ENCODE measurements at places on chromosomes 1 and 21.

- no peak for DNase-seq
Measured at GRCh38 chr1:116386042-116386441, 13.0 kb downstream of the ATP1A1 start.

- DNase-seq = no peak
Measured at GRCh38 chr1:41280202-41281032, 38.3 kb upstream of the SCMH1 start.

DNA sequence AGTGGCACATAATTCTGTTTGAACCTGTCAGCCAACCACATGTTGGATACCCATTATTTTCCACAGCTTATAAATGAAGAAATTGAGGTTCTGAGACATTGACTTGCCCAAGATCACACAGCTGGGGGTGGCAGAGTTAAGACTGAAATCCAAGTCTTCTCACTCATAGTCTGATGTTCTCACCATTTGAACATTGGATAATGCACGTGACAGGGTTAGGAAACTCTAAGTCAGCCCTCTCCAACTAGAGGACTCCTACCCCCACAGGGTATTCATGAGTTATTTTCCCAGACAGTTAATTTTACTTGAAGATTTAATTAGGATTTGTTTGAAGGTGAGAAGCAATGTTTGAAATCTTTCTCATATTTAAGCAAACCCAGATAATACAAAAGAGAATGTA, 38.1 kb upstream of the C1orf105 start:
- no peak for DNase-seq

DNA sequence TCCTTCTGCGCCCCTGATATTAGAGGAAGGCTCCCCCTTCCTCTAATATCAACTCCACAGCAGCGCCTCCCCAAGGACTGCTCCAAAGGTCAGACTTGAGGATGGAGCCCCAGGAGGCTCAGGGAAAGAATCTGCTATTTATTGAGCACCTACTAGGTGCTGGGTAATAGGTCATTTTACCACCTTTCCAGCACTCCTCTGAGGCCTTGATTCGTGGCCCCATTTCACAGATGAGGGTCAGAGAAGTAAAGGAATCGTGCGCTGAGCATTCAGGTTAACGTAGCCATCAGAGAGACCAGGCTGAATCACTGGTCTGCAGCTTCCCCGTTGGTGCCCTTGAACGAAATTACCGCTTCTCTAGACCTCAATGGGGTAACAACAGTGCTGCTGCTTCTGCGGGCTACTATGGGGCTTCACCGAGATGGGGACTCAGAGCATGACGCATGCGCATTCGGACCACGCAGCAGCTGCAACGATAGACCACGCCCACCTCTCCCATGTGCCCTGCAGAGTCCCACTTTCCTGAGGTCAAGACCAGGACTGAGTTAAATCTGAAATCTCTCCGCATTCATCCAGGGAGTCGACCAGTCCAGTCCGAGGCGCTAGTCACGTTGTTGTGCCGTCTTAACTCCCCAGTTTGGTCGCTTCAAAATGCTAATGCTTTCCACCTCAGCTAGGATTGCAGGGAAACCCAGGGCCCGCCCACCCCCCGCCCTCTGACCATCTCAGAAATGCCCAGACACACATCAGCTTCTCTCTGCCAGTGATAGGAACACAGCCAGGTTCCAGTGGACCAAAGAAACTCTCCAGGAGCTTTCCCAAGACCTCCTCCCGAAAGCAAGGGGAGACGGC, 12.9 kb downstream of the CAMK2N1 start:
- no peak for DNase-seq

DNA sequence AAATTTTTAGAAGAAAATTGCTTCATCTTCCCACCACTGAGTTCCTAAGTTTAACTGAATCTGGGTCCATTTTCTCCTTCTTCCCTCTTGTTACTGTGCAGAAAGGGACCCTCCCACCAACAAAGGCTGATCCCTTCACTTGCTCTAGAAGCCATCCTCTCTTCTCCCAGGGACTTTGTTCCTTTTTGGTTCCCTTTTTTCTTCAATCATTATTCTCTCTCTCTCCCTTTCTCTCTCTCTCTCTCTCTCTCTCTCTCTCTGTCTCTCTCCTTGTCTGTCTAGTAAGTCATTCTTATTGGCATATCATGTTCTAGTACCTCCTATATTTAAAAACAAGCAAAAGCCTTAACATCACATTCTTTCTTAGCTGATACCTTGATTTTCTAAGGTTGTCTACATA, 31.7 kb upstream of the GADD45A start:
- DNase-seq = no peak

DNA sequence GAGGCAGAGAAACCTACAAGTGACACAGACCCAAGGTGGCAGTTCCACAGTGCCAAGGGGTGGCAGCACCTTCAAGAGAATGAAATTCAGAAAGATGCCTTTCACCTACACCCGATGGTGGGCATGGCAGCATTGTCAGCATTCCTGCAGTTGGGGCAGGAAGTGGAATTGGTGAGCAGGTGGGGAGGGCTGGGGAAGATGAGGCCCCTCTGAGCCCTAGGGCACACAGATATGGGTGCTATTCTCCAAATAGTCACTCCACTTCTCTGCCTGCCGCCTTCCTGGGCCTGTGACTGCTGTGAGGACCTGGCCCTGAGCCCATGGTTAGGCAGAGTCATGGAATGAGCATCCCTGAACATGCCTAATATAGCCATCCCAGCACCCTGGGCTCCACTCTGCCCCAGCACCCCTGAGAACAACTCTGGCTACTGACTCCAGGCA, 8.3 kb downstream of the SHISA4 start:
- no peak for DNase-seq

DNA sequence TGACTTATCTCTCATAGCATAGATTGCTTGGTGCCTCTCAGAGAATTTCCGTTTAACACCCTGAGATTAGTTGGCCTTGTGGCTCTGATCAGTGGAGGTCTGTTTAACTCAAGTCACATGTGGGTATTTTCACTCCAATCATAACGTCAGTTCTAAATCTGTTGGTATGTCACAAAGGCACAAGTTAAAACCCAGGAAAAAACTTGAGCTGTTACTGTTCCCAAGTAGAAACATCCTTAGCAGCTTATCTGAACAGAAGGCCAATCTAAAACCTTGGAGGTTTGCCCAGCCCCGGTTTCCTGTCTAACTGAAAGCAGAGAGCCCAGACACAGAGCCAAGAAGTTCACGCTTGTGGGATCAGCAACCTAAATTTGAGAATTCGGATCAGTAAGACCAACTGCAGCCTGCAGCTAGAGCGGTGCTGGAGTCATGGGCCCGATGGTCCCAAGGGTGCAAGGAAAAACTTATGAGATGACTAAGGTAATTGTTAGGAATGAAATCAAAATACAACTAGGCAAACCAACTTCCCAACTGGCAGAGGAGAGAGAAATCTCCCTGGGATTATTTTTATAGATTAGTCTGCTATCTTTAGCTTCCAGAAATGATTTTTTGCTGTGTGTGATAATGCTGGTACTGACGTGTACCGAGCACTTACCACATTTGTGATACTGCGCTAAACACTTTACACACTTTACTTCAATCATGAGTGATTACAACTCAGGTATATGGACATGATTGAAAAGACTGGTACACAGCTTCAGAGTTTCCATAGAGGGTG, 90.2 kb upstream of the C1orf21 start:
- DNase-seq = no peak

DNA sequence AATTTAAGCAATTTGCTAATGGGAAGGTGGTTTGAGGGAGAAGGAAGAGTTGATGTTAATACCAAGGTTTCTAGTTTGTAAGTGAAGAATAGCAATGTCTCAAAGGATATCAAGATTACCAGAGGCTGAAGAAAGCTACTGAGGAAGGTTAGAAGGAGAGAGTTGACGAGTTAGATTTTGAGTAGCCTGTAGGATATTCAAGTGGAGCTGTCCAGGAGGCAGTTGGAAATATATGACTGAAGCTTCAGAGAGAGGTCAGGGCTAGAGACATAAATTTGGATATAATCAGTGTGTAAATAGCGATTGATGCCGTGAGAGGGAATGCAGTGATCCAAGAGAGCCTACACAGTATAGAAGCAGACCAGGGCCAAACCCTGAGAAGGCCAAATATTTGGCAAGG, 48.4 kb downstream of the PBX1 start:
- no peak for DNase-seq
